Left cardiac atrium (tissue), 4 donors: ENCODE measurements at places on chromosomes 12 and 14.

DNA sequence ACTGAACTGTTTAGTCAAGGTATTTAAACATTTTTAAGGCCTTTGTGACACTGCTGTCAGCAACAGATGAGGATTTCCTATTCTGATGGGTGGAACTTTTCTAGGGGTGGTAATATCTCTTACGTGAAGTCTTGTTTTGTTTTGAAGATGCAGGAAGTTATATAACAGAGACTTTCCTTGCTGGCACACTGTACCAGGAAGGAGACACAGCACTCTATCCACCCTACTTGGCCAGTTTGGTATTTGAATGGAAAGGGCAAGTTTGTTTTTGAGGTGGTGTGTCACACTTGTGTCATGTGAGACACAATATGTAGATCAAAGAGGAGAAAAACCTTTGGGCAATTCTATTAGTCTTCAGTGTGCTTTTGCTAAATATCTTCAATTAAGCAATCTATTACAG lies 51.6 kb upstream of the SRP54 start:
- DNase-seq, result no peak

- no peak for DNase-seq
Observed at GRCh38 chr12:93502802-93503623, 35.7 kb downstream of the MRPL42 start.

DNA sequence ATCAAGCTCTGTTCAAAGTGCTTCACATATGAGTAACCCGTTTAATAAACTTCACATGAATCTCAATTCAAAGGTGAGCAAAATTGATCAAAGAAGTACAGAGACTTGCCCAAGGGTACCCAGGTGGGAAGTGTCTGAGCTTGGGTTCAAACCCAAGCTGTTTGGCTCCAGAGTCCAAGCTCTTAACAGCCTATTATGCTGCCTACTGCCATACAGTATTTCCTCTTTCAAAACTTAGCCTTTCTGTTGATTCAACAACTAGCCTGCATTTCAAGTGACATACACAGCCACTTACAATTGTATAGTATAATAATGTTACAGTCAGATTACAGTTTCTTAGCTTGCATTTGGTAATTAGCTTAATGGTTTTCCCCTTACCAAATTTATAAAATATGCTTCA lies 29.7 kb downstream of the FRMD6 start:
- DNase-seq, result no peak

- no peak for DNase-seq
Observed at GRCh38 chr14:21087294-21088091, 11.0 kb downstream of the ZNF219 start.

- no peak for DNase-seq
Observed at GRCh38 chr12:120161852-120162251, 32.7 kb downstream of the GCN1 start.

- DNase-seq, result no peak
Observed at GRCh38 chr12:96233168-96233567, 39.0 kb downstream of the ELK3 start.

DNA sequence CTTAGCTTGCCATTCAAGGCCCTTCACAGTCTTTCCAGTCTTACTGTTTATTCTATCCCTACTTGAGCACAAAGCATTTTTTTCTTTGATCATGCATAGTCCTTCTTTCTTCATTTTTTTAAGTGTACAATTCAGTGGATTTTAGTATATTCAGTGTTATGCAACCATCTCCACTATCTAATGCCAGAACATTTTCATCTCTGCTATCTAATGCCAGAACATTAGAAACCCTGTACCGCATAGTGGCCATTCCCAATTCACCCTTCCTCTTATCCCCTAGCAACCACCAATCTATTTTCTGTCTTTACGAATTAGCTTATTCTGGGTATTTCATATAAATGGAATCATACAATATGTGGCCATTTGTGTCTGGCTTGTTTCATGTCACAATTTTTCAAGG lies 13.4 kb downstream of the LPCAT3 start:
- DNase-seq, result no peak

DNA sequence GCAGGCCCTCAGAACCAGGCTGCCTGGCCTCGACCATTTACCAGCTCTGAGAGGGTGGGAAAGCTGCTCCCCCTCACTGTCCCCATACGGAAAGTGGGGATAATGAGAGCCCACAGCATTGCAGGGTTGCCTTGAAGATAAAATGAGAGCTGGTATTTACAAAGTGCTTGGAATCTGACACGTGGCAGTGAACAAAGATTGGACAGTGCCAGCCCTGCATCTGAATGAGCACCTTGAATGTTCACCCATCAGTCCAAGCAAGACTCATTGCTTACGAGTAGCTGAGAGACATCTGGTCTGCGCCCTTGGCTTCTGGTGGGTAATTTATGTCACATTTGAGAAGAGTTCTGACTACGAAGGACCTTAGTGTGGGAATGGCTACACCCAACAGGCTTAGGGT lies 67.5 kb downstream of the CLMN start:
- no peak for DNase-seq

- no peak for DNase-seq
Observed at GRCh38 chr12:50537538-50537919, 32.7 kb downstream of the DIP2B start.

DNA sequence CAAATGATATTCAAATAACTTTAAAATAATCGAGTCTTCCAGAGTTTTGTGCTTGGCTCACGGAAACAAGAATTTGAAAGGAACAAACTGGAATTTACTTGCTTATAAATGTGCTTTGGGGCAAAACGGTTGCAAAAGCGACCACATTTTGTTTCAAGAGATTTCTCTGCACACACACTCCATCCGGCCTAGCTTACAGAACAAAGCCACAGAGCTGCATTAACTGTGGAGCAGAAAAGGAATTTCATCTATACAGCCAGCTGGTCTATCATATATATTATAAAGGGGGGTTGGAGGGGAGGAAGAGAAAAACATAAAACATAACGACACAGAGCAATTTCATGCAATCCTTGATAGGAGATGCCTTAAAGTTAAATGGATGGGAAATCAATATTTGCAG lies 153.0 kb downstream of the MYRFL start:
- DNase-seq, result no peak

DNA sequence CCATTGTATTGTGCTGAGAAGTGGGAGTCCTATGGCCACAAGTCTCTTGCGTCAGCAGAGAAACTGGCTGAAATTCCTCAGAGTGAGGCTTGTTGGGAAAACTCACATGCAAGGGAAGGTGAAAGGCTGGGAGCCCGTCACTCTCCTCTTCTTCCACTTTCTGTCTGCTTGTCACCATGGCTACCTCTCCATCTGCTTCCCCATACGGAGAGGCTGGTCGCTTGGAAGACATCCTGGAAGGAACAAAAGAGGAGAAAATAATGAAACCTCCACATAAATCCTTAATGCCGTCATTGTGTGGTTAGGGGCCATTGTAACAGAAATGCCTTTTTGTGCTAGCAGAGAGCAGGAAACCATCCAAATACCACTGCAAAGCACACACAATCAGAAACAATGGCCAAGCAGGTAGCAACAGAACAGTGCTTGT lies 53.7 kb downstream of the SOX5 start:
- DNase-seq, result no peak
